Pancreas (tissue), 10 donors: ENCODE measurements at places on chromosomes 2 and 18. TPM values are rescaled to one million over a fixed set of nuclear protein-coding genes. Genes with fewer than 3 reads are reported as not detected.

DNA sequence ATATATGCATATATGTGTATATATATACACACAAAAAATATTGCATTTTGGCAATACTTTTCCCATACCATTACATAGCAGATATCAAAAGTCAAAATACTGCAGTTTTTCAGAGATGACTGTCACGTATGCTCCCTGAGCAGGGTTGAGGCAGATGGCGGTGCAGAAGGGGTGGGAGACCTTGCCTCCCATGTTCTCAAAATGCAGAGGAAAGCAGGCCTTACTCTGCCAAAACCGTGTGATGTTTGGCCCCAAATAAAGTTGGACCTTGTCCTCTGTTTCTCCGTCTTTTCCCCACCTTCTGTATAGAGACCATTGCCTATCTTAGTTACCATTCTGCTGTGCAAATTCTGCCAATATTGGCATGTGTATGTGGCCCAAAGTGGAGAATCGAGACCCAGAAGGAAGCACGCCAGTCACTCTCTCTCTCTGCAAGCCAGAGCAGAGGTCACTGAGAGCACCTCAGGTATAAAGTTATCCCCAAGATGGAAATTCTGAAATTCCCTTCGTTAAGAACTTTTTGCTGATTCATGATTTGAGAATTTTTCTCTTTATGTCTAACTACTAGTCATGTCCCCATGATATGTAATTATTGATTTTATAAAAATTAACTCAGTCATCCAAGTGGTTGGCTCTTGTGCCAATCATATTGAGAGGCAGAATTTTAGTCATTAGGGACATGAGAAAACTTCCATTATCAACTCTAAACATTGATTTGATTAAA, 898.8 kb downstream of the EPHA4 start:
- no peak overlapping the region for H3K27ac ChIP-seq
- H3K27me3 ChIP-seq, result no peaks in the 10 kb centered on the region
- H3K4me1 ChIP-seq, result no peaks in the 10 kb centered on the region
- H3K36me3 ChIP-seq, result no peaks in the 10 kb centered on the region
- no peak overlapping the region for H3K4me3 ChIP-seq

DNA sequence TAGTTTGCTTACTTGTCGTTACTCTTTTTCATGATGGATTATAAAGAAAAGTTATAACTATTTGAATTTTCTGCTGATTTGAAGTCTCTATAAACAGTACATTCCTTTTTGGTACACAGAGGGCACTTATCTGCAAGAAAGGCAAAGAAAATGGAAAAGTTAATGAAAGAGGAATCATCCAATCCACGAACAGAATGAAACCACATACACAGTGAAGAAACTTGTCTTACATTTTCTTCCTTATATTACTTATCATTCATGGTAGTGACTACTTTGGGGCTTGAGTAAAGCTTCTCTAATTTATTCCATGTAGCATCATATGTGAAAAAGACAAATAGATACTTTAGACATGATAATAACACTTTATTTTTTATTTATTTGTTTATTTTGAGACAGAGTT, 14.8 kb upstream of the ACTR3 start:
- no peak overlapping the region for H3K27ac ChIP-seq
- no peaks in the 10 kb centered on the region for H3K27me3 ChIP-seq
- DNase-seq, result no peak
- H3K36me3 ChIP-seq, result no peaks in the 10 kb centered on the region

DNA sequence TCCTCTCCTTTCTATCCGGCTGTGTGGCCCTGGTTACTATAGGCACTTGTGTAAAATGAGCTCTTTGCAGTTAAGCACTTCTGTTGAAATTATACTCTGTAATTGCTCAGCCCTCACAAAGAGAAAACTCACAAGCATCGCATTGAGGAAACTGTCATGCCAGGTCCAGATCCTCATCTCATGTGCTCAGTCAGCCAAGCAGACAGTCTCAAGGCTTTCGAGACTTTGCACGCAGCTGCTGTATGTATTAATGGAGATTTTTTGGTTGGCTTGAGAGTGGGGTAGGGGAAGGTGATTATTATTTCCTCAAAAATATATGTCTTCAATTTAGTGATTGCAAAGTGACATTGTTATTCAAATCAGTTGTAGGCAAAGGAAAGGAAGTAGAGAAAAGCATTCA, 33.0 kb upstream of the PHLPP1 start:
- no peak overlapping the region for H3K4me3 ChIP-seq
- no peaks in the 10 kb centered on the region for H3K27me3 ChIP-seq
- no peaks in the 10 kb centered on the region for H3K4me1 ChIP-seq
- DNase-seq, result no peak
- no peaks in the 10 kb centered on the region for H3K36me3 ChIP-seq

- no peak for DNase-seq
- H3K4me3 ChIP-seq, result no peak overlapping the region
- no peaks in the 10 kb centered on the region for H3K36me3 ChIP-seq
- peaks cover 17% of the 10 kb centered on the region for H3K4me1 ChIP-seq
- H3K27me3 ChIP-seq, result no peaks in the 10 kb centered on the region
Observed at GRCh38 chr2:63590626-63591408, 2.1 kb downstream of the MDH1 start.

The TSPYL6 gene
- total RNA-seq, result not detected

The ABCB6 gene
- total RNA-seq, result 5.5 TPM

The CERKL gene
- total RNA-seq, result 0.47 TPM

The OXER1 gene
- total RNA-seq, result 3.4 TPM
